HS-27A (cell line): ENCODE measurements at places on chromosomes 11 and 22.

DNA sequence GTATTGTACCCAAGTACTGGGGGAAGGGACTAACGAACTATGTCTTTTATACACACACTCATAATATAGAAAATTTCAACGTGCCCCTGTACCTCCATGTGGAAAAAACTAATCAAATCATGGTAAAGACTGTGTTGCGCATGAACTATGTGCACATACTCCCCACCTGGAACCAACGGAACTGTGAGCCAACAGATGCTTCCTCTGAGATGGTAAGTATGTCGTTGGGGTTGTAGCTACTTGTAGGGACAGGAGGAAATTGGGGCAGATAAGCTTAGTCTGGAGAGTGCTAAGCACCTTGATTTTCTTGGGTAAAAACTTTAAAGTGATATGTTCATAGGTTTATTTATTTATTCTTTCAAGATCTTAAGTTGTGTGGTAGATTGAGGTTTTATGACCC is 40.1 kb downstream of the GLYAT start:
- no peak for DNase-seq

DNA sequence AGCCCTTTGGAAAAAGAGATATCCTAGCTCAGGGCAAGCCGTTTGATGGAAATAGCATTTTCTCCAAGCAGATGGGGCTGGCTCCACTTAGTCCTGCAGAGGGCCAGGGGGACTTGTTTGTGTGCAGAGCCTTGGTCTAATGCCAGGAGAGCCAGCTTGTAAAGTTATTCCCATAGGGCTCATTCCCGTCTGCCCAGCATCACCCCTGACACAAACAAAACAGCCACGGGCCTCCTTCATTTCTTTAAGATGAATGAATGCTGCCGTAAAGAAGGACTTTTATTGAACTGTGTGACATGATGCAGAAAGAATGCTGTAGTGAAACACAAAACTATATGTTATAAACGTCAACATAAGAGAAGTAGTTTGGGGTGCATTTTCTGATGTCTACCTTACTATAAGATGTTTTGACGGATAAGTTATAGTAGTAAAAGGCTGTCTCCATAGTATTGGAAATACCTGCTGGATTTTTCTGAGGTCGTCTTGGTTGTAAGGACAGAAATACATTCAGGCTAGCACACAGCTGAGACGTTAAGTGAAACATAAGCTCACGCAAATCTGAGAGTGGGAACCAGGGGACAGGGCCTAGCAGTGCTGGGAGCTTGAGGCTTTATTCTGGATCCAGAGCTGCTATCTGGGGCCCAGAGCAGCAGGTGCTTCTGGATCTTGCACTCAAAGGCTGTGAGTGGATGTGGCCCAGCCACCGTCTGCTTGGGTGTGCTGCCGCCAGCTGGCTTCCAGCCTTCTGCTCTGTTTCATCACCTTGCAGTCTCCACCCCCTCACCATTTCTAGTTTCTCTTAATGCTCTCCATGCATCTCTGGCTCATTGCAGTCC is 53.3 kb downstream of the NCAM1 start:
- no peak for DNase-seq

GRCh38 chr11:82450996-82451395 is 282.7 kb downstream of the FAM181B start:
- no peak for DNase-seq

DNA sequence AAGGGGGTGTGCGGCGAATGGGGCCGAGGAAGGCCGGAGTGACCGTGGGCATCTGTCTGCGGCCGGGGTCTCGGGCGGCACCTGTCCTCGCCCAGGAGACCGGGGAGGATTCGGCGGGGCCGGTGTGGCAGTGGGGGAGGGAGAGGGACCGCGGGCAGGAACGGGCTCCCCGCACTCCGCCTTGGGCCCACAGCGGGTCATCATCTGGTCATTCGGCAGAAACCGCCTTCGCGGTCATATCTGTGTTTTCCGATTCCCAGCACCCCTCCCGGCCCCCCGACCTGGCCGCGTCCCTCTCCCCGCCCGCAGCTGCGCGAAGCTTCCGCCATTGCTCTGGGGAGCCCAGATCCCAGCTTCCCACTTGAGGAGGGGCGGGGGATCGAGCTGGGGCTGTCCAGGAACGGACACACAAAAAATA is 824 bp upstream of the CBX6 start:
- DNase-seq, result no peak
